Hematopoietic multipotent progenitor cell treated with erythropoietin and hydrocortisone succinate and interleukin-3 and kit ligand, for 15 days (in vitro differentiated cells): ENCODE measurements at places on chromosomes 12 and 14.

- no peak for DNase-seq
Observed at GRCh38 chr12:68310370-68310769, 21.8 kb downstream of the MDM1 start.

DNA sequence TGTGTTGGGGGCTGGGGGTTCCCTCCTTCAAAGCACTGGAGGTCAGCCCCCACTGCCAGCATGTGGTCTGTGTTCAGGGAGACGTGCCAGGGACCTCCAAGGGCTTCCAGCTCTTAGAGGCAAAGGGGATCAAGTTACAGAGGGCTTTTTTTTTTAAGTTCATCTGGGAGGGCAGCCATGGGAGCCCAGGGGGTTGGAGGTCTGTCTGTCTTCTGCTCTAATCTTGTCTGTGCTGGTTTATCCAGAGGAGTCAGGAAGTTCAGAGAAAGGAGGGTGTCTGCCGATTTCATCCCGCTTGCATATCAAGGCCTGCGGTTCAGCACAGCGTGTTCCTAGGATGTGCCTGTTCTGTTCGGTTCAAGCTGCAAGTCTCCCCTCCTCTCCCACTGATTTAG, 72.2 kb downstream of the TMEM132C start:
- DNase-seq: no peak

DNA sequence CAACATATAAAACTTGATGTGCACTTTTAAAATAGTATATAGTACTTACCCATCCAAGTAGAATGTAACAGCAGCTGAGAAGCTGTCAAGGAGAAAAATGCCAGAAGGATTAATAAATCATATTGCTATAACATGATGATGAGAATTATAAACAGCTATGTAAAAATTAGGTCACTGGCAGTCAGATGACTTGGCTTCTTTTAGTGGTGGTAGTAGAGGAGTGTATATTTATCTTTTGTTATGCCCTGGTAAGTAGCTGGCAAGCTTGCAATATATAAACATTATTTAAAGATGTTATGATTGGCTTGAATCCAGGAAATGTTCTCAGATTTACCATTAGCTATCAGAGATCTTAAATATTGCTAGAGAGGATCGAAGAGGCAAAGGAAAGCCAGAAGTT, 471.0 kb upstream of the MGAT4C start:
- no peak for DNase-seq

DNA sequence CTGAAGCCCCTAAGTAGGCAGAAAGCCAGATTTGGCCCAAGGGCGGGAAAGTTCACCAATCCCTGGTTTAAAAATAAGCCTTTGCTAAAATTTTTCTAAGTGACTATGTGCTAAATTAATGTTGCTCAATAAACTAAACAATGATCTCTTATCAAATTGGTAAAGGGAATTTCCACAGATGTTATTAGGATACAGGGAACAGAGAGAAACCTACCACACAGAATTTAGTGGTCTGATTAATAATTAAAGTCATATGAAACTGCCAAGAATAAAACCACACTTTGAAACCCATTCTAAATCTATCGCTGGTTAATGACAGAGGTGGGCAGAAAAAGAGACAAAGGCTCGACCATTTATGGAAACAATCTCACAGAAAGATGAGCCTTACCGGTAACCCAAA, 22.0 kb downstream of the ANAPC5 start:
- DNase-seq: no peak

GRCh38 chr12:51862947-51863346, 14.4 kb upstream of the FIGNL2 start:
- DNase-seq: no peak

DNA sequence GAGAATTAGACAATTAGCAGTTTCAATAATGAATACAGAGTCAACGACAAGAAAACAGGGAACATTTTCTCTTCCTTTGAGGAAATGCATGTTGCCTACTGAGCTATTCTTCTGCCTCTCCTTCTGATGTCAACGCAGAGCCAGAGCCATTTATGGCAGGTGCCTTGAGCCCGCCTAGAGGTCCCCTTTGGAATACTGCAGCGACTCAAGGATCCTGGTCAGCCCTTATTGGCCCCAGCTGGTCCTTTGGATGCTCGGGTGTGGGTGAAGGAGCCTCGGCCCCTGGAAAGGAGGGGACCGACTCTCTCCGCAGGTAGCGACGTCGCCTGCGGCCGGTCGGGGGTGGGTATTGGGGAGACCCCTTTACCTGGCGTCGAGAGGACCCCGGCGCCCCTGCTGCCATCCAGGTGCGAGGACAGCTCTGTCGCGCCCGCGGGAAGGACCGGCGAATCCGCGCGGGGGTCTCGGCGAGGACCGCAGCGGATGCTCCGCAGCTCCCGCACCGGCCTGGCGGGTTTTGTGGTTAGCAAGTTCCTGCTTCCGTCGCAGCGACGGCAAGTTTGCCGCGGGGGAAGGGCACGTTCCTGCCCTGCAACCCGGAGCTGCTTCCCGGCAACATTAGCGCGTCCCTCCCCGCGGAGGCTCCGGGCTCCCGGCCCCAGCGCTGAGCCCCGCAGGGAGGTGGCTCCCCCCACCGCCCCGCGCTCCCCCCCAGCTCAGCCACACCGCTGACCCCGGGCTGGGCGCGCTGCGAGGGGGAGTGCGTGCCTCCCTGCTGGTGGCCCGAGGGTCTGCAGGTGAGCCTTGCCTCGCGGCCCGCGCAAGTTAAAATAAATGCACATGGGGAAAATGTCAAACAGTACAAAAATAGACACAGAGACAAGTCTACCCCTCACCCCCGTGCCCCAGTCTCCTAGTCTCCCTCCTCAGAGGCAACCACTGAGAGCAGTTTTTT, at the start of gene MANSC1:
Gene MANSC1, minus strand, starts transcription at position 532 of the 955 bp plus-strand sequence. CDS start 6,928 bp downstream, outside the sequence.
- DNase-seq: peak; percentile 52

DNA sequence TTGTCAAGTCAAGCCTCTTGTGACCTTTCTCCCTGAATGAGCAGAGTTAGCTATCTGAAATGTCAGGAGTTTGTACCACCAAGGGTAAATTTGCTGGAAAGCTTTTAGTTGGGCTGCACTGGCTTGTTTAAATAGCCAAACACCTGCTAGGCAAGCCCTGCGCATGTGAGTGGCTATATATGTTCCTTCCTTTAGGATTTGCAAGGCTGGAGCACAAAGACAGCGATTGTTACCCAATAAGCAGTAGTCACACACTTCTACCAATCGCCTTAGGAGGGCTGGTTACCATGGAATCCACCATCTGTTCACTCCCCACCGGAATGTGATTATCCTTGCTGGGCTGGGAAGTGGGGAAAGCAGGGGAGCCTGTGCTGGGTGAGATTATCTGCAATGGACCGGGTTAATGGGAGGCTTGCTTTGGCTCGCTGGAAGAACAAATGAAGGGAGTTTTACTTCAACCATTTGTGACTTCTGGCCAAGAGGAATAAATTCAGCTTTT, 102.5 kb downstream of the FGD4 start:
- DNase-seq: no peak

DNA sequence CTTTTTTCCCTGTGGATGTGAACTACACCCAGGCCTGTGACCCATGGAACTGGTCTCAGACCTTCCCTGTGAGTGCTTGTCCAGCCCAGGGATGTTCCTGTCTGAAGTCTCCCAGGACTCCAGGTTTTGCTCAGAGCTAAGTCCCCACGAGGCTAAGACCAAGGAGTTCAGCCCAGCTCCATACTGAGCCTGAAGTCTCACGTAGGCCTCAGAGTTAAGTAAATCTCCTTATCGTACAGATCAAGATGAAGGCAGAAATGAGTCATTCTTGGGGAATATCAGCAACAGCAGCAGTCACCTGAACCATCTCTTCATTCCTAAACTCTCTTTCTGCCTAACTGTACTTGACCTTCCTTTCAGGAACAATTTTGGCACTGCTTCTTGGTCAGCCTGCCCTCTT, 139.8 kb downstream of the ANO6 start:
- no peak for DNase-seq

DNA sequence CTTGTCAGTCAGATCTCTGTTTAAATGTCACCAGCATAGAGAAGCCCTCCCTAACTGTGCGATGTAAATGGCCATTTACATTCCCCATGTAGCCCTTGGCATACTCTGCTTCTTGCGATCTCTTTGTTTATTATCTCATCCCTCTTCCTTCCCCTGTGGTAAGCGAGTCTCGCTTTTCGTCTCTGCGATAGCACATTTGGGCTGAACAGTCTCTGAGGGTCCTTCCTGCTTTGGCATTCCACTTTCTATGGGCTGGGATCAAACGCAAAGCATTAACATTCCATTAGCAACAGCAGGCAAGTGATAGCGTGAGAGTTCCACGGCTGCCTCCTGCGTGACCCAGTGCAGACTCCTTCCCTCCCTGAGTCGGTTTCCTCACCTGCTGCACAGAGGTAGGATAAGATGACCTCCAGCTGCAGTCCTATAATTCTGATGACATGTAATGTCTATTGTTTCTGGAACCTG, 61.4 kb upstream of the TUNAR start:
- DNase-seq: no peak

DNA sequence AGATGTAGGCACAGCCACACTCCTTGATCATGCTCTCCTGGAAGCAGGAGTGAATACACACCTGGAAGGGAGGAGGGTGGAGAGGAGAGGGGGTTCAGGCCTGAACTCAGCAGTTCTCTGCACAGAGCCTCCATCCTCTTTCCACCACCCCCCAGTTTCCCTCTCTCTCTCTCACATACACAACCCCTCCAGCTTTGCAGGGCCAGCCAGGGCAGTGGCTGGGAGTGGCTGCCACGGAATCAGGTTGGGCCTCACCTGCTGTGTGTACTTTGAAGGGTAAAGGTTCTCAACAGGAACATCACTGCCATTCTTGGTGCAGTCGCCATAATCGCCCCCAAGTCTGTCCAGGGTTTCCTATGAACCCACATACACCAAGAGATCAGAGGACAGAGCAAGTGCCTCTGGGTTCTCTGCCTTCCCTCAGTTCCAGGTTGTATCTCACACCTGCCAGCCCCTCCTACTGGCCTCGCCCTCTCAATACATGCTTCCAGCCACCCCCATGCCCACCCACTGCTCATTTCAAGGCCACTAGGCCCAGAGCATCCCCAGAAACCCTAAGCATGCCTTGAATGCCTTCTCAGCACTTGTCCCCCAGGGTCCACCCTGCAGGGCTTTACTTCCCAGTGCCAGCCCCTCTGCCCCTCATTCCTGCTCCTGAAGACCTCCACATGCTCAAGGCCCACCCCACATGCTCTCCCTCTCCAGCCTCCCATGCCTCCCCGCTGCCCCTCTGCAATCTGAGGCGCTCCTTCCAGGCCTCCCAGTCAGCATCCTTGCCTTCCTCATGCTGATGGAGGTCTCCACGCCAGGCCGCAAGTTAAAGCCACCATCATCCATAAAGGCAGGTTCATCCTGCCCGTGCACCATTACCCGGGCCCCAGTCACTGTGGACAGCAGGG, 12.9 kb upstream of the TNFRSF1A start:
- no peak for DNase-seq

- DNase-seq: no peak
Observed at GRCh38 chr14:92880351-92880750, 42.6 kb upstream of the CHGA start.

DNA sequence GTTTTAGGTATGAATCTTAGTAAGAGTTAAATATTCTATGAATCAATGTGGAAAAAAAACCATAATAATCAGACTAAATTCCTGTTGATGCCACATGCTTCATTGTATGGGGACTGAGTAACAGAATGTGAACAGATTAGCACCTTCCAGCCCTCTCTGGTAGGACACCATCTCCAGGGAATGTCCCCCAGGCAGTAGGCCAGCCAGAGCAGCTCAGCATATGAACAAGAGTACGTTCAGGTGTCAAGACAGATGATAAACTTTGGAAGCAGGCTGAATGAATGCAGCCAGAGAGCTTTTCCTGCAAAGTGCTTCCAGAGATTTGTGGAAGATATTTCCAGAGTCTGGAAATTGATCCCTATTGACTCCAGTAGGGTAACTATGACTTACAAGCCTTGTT, 204.4 kb downstream of the RPS29 start:
- no peak for DNase-seq
